ENCODE measurements at places on chromosomes 6 and 20. TPM values are rescaled to one million over a fixed set of nuclear protein-coding genes. Genes with fewer than 3 reads are reported as not detected.

RBM24 gene
- total RNA-seq: 223 TPM

CRIP3 gene
- total RNA-seq: 6.6 TPM

NPBWR2 gene
- not detected for total RNA-seq

DNA sequence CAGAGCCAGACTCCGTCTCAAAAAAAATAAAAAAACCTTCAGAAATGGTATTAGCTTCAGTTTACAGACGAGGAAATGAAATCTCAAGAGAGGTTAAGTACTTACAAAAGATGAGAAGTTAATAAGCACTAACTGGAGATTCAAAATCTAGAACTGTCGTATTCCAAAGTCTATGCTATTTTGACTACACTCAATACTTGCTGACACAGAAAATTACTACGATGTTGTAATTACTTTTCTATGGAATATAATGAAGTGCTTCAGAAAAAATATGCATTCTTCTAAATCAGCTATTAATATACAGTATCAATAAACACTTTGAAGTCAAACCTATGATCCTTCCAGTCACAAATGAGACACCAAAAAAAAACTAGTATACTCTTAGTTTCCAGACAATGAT, 12.2 kb downstream of the REPS1 start:
- DNase-seq: no peak

GRCh38 chr20:51404297-51405060, 138.0 kb downstream of the NFATC2 start:
- DNase-seq: peak; percentile 44

DNA sequence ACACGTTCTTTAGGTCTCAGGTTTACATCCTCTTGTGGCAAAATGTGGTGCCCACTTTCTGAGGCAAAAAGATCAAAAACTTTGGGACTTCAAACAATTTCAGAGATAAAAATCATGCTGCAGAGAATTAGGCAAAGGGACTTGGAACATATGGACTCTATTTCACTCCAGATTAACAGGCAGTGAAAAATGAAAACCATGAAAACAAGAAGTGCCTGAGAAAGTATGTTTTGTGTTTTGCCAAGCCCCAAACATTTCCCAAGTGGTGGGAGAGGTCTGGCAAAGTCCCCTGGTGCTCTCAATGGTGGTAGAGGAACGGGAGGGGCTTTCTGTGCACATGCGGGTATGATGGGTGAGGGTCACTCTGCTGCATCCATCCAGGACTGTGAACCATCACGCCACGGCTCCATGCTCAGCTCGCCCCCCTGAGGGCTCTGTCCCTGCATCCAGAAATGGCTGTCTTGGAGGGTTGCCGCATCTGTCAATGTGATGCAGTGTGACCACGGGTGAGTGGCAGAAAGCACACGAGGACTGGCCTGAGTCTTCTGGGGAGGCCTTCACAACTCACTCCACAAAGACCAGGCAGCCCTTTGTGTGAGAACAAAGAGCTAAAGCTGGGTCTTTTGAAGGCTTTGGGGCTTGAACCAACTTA, 43.2 kb upstream of the TBC1D7 start:
- no peak for DNase-seq

- DNase-seq: no peak
Observed at GRCh38 chr20:64003960-64004725, 23.2 kb downstream of the PRPF6 start.

DNA sequence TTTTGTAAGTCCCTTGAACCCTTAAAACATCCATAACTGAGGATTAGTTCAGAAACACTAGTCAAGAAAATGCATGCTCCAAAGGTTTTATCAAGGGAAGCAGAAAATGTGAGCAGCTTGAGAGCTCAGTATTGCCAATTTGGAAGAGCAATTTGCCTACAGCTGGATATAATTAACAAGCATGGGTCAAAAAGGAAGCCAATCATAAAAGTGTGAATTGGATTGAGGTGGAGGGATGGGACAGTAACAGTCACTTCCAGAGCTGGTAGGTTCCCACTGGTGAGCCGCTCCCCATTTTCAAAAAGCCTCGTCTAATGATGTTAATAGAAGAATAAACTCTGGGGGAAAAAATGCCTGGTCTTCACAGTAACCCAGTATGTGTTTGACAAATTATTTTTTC, 5.0 kb upstream of the PTPRK start:
- no peak for DNase-seq

DNA sequence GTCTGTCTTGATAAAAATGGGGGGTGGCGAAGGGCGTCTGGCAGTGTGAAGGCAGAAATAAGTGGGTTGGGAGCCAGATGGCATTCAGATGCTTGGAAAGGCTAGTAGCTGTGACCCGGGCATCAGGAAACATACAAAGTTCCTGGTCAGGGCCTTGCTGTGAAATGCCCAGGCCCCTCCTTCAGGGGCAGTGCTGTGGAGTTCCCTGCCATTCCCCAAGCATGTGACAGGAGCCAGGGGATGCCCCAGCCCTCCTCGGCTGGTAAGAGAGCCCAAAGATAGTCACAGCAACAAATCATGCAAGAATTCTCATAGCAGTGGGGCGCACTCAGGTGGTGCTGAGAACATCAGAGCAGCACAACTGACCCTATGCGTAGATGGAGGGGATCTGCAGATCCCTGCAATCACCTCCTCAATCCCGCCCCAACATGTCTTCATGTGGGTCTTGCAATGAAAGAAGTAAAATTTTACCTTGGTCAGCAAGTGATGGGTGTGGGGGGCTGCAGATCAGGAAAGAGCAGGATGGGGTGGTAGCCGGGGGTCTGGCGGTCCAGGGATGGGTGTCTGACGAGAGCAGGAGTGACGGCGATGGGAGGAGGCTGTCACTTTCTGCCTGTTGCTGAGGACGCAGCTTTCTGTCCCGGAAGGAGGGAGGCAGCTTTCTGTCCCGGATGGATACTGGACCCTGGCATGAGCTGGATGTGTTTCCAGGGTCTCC, 39.5 kb downstream of the SLC22A1 start:
- DNase-seq: no peak

GRCh38 chr6:71665931-71666330, 220.4 kb upstream of the RIMS1 start:
- no peak for DNase-seq

DNA sequence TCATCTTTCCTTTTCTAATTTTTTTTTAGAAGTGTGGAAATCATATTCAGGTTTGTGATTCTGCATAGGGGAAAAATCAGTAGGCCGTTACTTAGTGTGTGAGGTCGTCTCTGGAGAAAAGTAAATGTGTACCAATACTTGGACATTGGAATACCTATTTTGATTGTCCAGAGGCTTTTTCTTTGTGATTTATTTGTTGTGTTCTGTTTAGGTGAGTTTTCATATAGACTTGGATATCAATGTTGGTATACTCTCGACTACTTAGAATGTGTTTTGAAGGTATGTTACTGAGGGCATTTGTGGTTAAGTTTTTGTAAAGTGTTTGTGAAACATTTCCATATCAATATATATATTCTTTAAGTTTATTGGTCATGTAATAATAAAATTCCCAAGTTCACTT, 2.3 kb downstream of the CD2AP start:
- DNase-seq: no peak

- no peak for DNase-seq
Observed at GRCh38 chr20:30284281-30284905, 973.1 kb upstream of the DEFB115 start.

DNA sequence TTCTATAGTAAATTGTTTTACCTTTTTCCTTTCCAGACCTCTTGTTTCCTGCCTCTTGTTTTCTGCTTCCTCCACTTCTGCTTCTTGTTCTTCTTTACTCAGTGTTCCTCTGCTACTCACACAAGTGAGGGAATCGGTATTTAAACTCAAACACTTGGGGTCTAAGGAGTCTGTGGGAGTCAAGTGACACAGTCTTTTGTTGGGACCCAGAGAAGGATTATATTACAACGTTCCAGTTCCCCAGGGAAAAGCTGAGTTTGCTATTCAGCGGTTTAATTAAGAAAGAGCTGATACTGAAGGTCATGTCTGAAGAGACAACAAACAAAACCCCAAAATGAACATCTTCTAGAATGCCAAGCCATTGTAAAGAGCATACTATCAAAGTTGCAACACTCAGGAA, 107.8 kb upstream of the CITED2 start:
- DNase-seq: no peak

GRCh38 chr6:130518588-130518987, 152.8 kb downstream of the TMEM200A start:
- no peak for DNase-seq

- DNase-seq: no peak
Observed at GRCh38 chr6:5438922-5439584, 177.7 kb downstream of the FARS2 start.

- DNase-seq: peak; percentile 95
Observed at GRCh38 chr6:170584181-170584953, at the start of gene PDCD2. PDCD2 (minus strand) TSS chr6:170584637; CDS start chr6:170584581, 56 bp downstream.

All from left ventricle myocardium superior (tissue), 1 donor.